ENCODE measurements at places on chromosomes 16 and 17.

DNA sequence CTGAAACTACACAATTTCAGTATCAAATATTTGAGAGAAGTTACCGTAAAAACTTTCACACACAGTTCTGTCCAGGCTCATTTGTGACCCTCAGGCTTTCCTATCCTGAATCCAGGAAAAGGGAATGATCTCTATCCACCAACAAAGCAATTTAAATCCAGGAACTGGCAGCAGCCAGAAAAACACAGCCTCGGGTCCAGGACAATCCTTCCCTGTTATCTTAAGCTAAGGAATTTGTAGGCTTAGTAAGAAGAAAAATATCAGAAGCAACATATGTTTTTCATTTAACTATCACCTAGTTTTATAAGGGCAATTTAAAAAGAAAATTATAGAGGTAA lies 47.1 kb downstream of the TEX2 start:
- DNase-seq = no peak

- DNase-seq = no peak
Observed at GRCh38 chr16:57577691-57578224, 35.3 kb downstream of the ADGRG5 start.

- no peak for DNase-seq
Observed at GRCh38 chr16:6600167-6600566, 732.5 kb upstream of the RBFOX1 start.

DNA sequence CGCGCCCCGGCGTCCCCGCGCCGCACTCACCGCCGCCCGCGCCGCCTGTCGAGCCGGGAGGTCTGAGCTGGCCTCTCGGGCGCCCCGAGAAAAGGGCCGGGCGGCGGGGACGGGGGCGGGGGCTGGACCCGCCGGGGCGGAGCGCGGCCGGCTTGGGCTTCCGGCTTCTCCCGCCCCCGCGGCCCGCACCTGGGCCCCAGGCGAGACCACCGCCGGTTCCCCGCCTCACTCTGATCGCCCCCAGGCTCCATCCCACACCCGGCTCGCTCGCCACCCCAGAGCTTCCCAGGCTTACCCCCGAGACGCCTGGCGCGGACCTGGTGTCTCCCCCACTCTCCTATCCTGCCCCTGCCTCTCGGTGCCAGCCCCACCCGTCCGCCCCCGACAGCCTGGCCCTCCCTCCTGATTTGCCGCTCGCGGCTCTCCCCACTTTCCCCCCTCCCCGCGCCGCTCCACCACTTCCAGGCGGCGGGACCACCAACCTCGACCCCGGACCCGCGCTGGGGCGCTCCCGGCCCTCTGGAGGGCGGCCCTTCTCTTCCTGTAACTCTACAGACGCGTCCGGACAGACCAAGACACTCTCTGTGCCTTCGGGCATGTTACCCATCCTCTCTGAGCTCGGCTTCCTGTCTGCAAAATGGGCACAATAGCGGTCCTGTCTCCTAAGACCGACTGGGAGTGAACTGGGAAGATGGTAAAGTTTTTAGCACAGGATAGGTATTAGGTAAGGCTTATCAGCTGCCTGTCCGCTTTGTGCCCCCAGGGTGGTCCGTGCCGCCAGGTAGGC lies at the start of gene LITAF:
LITAF (minus strand) TSS at position 64 of the 787 bp plus-strand sequence. CDS start 30,189 bp downstream, outside the sequence.
- DNase-seq = no peak

GRCh38 chr17:29412780-29413565 lies 22.8 kb downstream of the TAOK1 start:
- no peak for DNase-seq
